ENCODE measurements at places on chromosomes 4 and X. TPM values are rescaled to one million over a fixed set of nuclear protein-coding genes. Genes with fewer than 3 reads are reported as not detected.

The FTHL17 gene
- not detected for total RNA-seq

The REELD1 gene
- 0.63 TPM for total RNA-seq

The PAGE4 gene
- total RNA-seq: not detected

The NWD2 gene
- not detected for total RNA-seq

The CYTL1 gene
- 15.2 TPM for total RNA-seq

The USP26 gene
- not detected for total RNA-seq

The NPNT gene
- 145 TPM for total RNA-seq

The LRRC66 gene
- total RNA-seq: 0.99 TPM

The ACE2 gene
- not detected for total RNA-seq

The TBCK gene
- total RNA-seq: 64.1 TPM

The PHEX gene
- 0.39 TPM for total RNA-seq

The CDS1 gene
- 0.48 TPM for total RNA-seq

The ZFP42 gene
- not detected for total RNA-seq

The DGKK gene
- total RNA-seq: not detected

The S100G gene
- total RNA-seq: not detected

The MAGEA1 gene
- total RNA-seq: not detected

The TMEM271 gene
- not detected for total RNA-seq

The CCNA2 gene
- total RNA-seq: 0.88 TPM

The NUP62CL gene
- 0.39 TPM for total RNA-seq

The TMPRSS11B gene
- total RNA-seq: not detected

The CLCN4 gene
- 8.6 TPM for total RNA-seq

The CD99L2 gene
- 56.2 TPM for total RNA-seq

The EDA2R gene
- 5.9 TPM for total RNA-seq

The PALLD gene
- total RNA-seq: 626 TPM

The HAND2 gene
- 5.2 TPM for total RNA-seq
